ENCODE measurements at places on chromosomes 16 and 17.

DNA sequence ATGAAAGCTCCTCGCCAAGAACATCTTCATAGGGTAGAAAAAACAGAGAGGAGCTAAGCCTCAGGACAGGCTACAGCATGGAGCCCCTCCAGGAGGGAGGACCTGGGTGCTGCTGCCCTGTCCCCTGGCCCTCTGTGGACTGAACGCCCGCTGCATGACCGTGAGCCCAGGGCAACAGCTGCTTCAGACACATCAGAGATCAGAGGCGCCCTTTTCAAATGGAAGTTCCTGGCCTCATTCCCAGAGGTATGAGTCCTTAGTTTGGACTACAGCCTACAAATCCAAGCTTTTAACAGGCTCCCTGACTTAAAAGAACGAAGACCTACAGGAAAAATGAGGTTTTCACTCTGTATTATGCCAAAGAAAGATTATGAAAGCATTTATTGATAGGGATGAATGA is 48.5 kb downstream of the ZNF18 start:
- H3K4me3 ChIP-seq = no peak overlapping the region
- H3K36me3 ChIP-seq = no peaks in the 10 kb centered on the region
- H3K27ac ChIP-seq = no peak overlapping the region
- H3K4me1 ChIP-seq = no peaks in the 10 kb centered on the region

- peak; percentile 84 for DNase-seq
- no peaks in the 10 kb centered on the region for H3K27me3 ChIP-seq
- no peak overlapping the region for H3K27ac ChIP-seq
- H3K4me1 ChIP-seq = peaks cover 9% of the 10 kb centered on the region
- no peaks in the 10 kb centered on the region for H3K36me3 ChIP-seq
Observed at GRCh38 chr17:65750631-65751115, 189.2 kb upstream of the AXIN2 start.

GRCh38 chr17:47649972-47650524 is 329 bp downstream of the KPNB1 start:
- DNase-seq = no peak
- peak overlapping the region; percentile 75 for H3K4me3 ChIP-seq
- H3K36me3 ChIP-seq = peaks cover 35% of the 10 kb centered on the region

GRCh38 chr17:53058031-53058430 is 764.7 kb upstream of the KIF2B start:
- DNase-seq = no peak
- H3K27ac ChIP-seq = no peak overlapping the region
- no peaks in the 10 kb centered on the region for H3K27me3 ChIP-seq
- no peaks in the 10 kb centered on the region for H3K36me3 ChIP-seq
- H3K4me1 ChIP-seq = no peaks in the 10 kb centered on the region

GRCh38 chr17:47685556-47686275 is 8.2 kb upstream of the TBKBP1 start:
- peaks cover 47% of the 10 kb centered on the region for H3K36me3 ChIP-seq
- no peak overlapping the region for H3K4me3 ChIP-seq
- no peaks in the 10 kb centered on the region for H3K27me3 ChIP-seq

GRCh38 chr16:83946781-83947566 is 6.1 kb upstream of the OSGIN1 start:
- no peak overlapping the region for H3K27ac ChIP-seq
- H3K27me3 ChIP-seq = no peaks in the 10 kb centered on the region
- H3K4me1 ChIP-seq = no peaks in the 10 kb centered on the region

Measured in CD4-positive, alpha-beta T cell (primary cell).